ENCODE measurements at places on chromosomes 7 and 10.

- no peak for DNase-seq
Observed at GRCh38 chr7:7542251-7542835, 6.7 kb upstream of the COL28A1 start.

DNA sequence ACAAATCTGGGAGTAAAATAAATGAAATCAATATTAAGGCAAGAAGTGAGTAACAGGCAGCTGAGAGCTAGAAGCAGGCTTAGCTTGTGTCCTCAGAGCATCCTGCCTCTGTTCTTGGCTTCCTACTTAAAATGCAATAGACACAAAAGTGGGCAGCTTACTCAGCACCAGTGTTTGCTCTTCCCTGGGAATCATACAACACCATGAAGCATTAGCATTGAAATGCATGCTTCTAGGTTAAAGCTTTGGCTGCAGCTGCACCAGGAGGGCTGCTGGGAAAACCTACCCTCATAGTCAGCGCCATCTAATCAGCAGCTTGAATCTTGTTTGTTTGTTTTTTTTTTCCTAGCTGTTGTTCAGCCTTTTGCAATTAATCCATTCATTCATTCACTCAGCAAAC, 104.2 kb upstream of the VWC2 start:
- DNase-seq = no peak

- DNase-seq = no peak
Observed at GRCh38 chr10:59577984-59578383, 131.7 kb downstream of the SLC16A9 start.

- DNase-seq = peak; percentile 8
Observed at GRCh38 chr10:100969187-100970075, at the start of gene SEMA4G. Gene SEMA4G (plus strand): TSS chr10:100969504. CDS start chr10:100972913, 3,409 bp downstream.

DNA sequence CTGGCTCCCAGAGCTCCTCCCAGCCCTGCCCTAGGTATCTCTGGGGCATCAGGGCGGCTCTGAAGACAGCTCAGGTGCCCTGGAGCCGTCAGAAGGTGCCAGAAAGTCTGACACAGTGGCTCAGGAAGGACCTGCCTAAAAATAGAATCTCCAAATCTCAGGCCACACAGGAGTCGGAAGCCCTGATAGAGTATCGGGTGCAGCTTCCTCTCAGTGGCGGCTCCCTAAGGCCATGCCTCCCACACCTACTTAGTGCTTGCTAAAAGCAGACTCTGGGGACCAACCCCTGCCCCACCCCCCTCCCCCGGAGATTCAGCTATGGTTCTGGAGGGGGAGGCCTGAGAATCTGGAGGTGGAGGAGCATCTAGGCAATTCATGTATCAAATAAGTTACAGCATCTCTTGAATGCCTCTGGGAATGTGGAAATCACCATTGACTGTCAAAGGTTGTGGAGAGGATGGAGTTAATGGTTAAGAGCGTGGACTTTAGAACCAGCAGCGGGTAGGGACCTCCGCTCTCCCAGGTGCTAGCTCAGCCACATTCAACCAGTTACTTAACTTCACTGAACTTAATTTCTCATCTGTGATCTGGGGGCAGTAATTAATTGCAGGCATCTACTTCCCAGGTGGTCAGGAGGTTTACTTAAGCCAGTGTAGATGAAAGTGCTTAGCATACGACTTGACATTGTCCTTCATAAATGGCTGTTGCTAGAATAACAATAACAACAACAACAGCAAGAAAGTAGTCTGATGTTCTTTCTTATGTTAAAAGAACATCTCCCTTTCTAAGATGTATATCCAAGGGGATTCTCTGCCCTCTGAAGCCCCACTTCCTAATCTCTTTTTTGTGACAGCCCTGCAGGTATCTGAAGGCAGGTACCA, 38.6 kb upstream of the MXI1 start:
- no peak for DNase-seq

DNA sequence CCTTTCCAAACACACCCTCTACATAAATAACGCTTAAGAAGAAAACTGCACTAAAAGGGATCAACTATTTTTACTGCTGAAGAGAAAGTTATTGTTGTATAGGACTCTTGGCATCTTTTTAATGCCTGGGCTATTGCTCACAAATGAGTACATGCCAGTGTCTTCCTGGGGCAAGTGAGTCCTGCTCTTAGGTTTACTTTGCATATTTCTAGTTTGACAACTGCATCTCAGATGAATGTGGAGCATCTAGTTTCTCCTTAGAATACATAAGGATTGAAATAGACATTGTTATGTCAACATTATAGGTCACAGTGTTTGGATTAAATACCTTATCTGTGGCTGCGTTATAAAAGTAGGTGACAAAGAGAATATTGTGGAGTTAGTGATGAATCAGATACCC, 44.5 kb downstream of the PSMC2 start:
- no peak for DNase-seq

DNA sequence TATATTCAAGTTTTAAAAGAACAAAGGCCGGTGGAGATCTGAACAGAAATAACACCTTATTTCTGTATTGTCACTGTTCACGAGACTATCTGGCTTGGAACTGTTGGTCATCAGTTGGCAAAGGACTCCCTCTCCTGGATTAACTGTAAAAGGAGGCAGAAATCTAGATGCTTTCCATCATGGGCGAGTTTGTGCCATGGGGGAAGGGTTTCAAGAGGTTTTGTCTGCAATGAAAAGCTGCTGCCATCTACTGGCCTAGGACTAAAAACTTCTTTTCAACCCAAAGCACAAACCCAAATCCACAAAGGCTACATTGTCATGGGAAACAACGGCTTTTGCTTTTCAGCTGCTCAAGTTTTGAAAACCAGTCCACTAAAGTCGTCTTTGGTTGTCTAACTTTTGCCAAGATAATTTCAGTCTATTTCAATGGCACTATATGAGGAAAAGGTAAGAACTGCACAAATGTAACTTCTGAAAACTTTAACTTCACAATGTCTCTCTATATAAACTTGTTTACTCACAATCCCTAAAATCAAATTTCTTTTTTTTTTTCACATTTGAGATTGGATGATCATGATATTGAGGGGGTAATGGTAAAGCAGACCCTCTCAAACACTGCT, 196.8 kb downstream of the SKAP2 start:
- DNase-seq = peak; percentile 24

- no peak for DNase-seq
Observed at GRCh38 chr7:27249724-27250556, 7.3 kb downstream of the EVX1 start.

GRCh38 chr10:98269435-98269912, 1.5 kb upstream of the LOXL4 start:
- DNase-seq = no peak

GRCh38 chr10:123966896-123967231, 75.3 kb upstream of the CPXM2 start:
- no peak for DNase-seq

- peak; percentile 33 for DNase-seq
Observed at GRCh38 chr7:117127585-117128168, 174.4 kb downstream of the ST7 start.

GRCh38 chr7:114819616-114820362, 102.1 kb upstream of the MDFIC start:
- no peak for DNase-seq

DNA sequence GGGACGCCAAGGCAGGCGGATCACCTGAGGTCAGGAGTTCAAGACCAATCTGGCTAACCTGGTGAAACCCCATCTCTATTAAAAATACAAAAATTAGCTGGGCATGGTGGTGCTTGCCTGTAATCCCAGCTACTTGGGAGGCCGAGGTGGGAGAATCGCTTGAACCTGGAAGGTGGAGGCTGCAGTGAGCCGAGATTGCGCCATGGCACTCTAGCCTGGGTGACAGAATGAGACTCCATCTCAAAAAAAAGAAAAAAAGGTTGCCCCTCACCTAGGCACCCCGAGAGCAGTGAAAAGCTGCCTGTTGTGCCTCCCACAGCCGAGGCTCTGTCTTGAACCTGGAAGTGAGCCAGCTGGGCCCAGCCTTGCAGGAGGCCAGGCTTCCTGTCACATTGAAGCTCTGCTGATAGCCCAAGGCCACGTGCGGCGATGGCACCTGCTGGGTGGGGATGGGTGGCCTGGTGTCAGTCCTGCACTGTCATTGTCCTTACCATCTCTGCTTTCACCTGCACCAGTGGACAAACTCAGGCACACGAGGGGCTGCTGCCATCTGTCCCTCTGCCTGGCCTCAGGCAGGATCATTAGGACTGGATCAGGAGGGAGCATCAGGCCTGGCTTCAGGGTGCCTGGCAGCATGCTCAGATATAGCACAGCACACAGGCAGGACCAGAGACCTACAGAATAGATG, 37.8 kb downstream of the DNAJB12 start:
- no peak for DNase-seq

DNA sequence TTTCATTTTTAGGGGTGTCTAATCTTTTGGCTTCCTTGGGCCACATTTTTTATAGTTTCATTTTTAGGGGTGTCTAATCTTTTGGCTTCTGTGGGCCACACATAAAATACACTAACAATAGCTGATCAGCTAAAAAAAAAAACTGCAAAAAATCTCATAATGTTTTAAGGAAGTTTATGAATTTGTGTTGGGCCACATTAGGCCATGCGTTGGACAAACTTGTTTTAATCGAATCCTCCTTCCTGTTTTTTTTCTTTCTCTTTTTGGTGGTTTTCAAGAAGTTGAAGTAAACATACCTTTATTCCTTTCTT, 37.4 kb downstream of the ZNRF2 start:
- no peak for DNase-seq

GRCh38 chr7:26298472-26299058, 6.9 kb downstream of the SNX10 start:
- DNase-seq = no peak

DNA sequence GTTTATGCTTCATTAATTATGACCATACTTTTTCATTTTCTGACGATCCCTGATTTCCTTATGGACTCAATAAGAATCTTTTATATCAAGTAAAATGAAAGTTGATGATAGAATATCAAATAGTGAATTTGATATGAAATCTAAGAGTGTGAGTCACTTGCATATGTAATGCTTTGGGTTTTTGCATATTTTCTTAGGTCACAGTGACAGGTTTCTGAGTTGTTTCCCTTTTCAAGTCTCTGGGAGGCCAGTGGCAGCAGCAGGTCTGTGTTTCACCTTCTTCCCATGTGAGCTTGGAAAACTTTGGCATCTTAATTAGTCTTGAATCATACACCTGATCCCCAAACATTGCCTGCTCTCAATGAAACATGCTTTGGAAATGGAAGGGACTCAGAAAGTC, 34.7 kb upstream of the GJD4 start:
- no peak for DNase-seq

DNA sequence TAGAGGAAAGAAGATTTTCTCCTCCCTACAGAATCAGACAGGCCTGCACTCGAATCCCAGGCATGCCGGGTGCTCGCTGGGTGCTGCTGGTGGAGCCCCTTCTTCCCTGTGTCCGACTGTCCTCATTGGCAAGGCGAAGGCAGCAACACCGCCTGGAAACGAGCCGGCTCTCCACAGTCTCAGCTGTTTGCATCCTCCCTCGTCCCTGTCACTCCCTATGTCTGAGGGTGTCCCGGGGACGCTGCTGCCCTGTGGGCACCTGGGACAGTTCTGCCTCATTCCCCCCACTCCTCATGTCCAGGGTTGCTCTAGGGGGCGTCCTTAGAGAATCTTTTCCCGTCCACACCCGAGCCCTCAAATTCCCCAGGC, 31.6 kb upstream of the TMEM72 start:
- DNase-seq = no peak

GRCh38 chr7:20270867-20271266, 53.7 kb upstream of the MACC1 start:
- no peak for DNase-seq

- no peak for DNase-seq
Observed at GRCh38 chr7:19101472-19101871, 16.0 kb downstream of the TWIST1 start.

DNA sequence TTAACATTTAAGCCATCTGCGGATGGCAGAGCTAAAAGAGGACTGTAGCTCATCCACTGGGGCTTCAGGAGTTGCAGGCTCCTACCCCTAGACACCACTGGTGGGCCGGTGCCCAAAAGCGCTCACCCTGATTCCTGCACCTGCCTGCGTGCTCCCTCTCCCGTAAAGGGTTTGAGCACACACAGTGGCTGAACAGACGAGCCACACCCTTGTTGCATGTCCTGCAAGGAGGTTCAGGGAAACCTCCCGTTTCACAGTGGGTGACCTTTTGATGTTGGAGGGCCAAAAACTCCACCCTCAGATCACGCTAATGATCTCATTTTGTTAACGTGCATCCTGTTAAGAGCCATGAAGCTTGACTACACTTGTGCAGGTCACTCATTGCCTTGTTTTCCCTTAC, 37.9 kb downstream of the SYPL1 start:
- DNase-seq = no peak

GRCh38 chr10:48804740-48805182, 120.1 kb downstream of the WDFY4 start:
- DNase-seq = no peak

DNA sequence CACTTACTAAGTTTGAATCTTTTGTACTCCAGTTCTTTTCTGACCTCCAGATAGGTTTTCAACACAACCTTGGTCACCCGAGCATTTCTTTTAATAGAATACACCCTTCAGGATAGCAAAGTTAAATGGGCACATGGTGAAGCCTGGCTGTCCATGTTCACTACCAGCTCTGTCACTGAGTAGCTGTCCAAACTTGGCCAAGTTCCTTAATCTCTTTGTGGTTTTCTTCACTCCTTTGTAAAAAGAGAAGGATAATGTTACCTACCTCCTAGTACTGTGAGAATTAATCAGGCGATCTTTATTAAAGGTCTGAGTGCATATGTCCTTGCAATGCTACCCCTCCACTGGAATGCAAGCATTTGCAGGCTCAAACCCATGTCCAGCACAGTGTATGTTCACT, 128.1 kb upstream of the PTPRZ1 start:
- no peak for DNase-seq

- DNase-seq = no peak
Observed at GRCh38 chr7:80794631-80795573, 123.9 kb downstream of the SEMA3C start.

GRCh38 chr7:4406288-4407058, 275.6 kb upstream of the FOXK1 start:
- no peak for DNase-seq

- DNase-seq = no peak
Observed at GRCh38 chr10:36721871-36722270, 403.5 kb upstream of the ANKRD30A start.

DNA sequence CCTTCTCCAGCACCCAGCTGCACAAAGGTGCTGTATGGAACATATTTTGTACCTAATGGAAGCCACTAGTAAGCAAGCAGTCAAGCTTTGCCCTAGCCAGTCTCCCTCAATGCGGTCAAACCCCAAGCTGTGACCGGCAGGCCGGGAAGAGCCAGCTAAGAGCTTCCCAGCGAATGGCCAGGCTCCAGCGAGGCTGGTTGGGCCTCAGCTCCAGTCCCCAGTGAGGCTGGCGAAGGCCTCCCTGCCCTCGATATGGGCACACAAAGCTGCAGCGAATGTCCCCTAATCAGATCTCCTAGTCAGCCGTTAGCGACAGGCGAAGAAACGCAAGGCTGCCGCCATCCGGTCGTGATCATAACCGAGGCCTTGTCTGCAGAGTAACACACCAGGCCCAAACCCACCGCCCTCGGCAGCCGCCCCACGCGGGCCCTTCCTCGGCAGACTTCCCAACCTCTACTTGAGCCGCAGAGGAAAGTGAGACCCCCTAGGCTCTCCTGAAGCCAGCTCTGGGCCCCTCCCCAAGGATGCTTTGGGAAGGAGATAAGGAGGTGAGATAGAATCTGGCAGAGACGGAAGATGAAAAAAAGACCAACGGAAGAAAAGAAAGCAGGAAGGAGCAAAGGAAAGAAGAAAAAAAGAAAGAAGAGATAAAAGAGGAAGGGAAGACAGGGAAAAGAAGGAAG, 3.1 kb upstream of the HOXA9 start:
- no peak for DNase-seq
